Purkinje cell (primary cell): ENCODE measurements at places on chromosomes 6 and 20. TPM values are rescaled to one million over a fixed set of nuclear protein-coding genes. Genes with fewer than 3 reads are reported as not detected.

Gene DNAH8
- polyA plus RNA-seq = not detected in 2 replicates

Gene BPIFA1
- polyA plus RNA-seq = not detected in 2 replicates

Gene NKAIN2
- polyA plus RNA-seq = 7.7 and 13.2 TPM in 2 replicates

Gene XKR7
- polyA plus RNA-seq = 0.04 and 0.35 TPM in 2 replicates

Gene RPL7L1
- 59.4 and 89.5 TPM in 2 replicates for polyA plus RNA-seq

Gene ERVFRD-1
- 0.39 TPM in 1 of 2 replicates, not detected in the other for polyA plus RNA-seq

Gene ADAT2
- polyA plus RNA-seq = 3.3 and 3.8 TPM in 2 replicates

Gene CHD6
- polyA plus RNA-seq = 68.3 and 80.6 TPM in 2 replicates

Gene SRC
- polyA plus RNA-seq = 0.05 and 0.95 TPM in 2 replicates

Gene SLC35F1
- polyA plus RNA-seq = 11.1 and 22.7 TPM in 2 replicates
